ENCODE measurements at places on chromosomes 4 and X. TPM values are rescaled to one million over a fixed set of nuclear protein-coding genes. Genes with fewer than 3 reads are reported as not detected.

DNA sequence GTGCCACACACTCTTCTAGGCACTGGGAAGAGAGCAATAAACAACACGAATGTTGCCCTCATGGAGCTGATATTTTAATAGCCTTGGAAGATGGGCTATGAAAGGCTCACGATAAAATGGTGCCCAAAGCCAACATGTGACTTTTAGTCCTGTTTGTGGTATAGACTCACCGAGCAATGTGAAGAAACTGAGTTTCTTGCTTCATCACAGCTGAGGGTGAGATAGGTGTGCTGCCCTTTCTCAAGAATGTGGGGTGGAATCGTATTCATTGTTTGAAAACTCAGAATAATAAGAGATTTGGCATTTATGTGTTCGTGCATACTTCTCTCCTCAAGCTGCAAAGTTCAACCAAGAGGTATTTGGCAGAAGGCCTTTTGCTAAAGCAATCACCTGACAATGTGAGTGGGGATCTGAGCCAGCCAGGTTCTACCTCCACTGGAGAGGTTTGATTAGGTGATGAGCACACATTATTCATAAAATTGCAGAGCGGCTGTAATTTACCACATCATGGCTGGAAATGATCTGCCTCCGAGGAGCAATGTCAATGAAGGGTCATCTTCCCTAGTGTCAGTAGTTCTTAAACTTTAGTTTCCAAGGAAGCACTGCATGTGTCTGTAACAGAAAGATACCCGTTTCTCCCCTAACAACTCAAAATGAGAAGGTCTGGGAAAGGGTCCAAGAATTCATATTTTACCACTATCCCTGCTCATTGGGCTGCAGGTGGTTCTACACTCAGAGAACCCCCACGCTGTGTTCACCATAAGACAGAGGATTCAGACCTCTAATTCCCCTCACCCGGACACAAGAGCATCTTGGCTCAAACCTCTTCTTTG lies 41.9 kb upstream of the CBR4 start:
- DNase-seq, result no peak

RHOXF2B gene
- total RNA-seq, result not detected

CCKAR gene
- total RNA-seq, result not detected

SLC39A8 gene
- 24.1 TPM for total RNA-seq
